ENCODE measurements at places on chromosomes 11 and 22.

DNA sequence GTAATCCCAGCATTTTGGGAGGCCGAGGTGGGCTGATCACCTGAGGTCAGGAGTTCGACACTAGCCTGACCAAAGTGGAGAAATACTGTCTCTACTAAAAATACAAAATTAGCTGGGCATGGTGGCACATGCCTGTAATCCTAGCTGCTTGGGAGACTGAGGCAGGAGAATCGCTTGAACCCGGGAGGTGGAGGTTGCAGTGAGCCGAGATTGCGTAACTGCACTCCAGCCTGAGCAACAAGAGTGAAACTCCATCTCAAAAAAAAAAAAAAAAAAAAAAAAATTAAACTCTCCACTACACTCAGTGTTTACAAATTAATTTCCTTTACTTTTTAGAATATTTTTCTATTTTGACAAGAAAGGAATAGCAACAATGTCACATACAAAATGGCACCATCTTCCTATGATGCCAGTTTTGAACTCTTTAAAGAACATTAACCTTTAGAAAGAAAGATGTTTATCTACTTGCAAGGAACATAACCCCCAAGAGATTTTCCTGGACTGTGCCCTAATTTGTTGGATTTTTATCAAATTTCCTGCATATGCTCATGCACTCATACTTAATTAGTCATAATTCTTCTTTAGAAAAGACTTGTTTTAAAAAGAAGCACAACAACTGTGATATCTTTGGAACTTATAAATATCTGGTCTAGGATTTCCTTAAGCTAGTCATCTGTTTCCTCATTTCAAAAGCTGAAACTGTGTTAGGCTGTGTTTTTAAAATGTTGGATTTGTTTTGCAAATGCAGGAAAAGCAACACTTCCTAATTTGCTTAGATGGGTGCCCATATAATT is 22.6 kb upstream of the HIPK3 start:
- no peak for DNase-seq

DNA sequence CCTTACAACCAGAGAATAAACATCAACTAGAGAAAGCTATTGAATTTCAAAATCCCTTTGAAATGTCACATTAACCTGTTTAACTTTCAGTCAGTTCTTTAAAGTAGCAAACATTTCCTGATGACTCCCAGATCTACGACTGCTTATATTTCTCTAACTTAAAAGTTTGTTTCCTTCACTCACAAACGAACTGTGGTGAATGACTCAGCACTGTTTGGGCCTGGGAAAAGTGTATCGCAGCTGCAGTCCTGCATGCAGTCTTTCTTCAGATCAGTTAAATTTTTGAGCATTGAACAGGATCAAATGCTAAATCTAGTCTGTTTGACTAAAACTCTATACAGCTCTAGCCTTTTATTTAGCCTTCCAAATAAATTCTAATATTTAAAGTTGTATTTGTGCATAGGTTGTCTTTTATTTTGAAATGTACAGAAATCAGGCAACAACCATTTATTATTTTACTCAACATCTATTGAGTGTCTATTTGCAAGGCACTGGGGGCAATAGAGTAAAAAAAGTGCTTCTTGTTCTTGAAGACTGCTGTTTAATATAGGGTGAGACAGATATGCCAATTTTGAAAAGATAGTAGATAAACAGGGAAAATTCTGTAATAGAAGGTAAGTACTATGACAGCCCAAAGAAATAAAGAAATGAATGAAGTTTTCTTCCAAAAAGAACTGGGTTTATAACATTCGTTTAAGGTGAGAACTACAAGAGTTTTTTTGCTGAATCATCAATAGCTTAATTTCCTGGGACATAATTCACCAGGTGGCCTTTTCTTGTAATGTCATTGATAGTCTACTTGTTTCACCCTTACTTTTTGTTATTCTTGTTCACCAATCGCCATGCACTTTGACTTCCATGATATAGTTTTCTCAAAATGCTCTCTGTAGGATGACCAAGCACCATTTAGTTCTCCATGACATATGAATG is 235.4 kb downstream of the METTL15 start:
- no peak for DNase-seq

DNA sequence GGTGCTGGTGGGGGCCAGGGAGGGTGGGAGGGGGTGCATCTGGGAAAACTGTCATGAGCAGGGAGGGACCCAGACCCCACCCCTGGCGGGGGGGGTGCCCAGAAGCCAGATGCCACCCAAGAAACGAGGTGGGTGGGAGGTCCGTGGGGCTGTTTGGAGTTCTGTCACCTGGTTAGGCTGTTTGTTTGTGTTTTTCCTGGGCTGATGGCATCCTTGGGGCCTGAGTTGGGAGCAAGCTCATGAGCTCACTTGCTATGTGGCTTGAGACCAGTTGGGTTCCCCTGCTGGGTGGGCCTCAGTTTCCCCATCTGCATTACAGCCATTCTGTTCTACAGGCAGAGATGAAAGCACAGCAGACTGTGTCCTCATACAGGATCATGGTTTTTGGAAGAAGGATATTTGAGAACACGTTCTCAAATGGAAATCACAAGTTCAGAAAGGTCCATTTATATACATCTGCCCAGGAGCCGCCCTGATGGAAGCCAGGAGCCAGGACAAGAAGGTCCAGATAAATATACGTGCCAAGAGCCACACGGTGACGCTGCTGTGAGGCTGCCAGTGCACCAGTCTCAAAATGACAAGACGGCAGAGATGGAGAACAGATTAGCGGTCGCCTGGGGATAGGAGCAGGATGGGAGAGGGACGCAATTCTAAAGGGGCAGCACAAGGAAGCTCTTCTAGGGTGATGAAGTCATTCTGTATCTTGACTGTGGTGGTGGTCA is 312.9 kb downstream of the MN1 start:
- no peak for DNase-seq

DNA sequence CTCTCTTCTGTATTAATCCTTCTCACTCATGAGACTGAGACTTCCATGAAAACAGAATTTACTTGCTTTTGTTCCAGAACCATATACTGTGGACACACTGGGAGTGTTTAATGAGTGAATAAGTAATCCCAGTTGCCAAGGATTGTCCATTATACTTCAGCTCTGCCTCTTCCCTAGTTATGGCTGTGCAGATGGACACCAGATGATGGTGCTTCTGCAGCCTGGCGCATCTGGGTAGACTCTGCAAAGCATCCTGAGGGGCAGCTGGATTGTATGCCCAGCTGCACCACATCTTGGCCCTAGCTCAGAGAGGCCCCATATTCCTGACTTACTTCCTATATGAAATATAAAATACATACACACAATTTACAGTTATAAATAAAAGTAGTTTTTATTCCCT is 43.5 kb downstream of the DBX1 start:
- no peak for DNase-seq

DNA sequence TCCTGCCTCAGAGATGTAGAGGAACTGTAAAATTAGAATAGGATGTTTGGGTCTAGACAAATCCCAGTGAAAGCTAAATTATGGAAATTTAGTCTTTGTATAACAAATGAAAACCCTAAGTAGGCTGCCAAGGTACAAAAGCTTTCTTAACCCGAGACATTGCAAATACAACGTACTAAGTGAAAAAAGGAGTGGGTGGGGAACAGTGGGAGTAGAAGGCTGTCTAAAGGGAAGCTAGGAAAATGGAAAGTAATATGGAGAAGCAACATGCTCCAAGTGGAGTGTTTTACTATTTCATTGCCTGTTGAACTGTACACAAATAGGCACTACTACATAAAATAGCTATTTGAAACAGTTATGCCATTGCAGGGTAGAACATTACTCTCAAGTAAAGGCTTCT is 6.8 kb upstream of the LIN7C start:
- no peak for DNase-seq

- no peak for DNase-seq
These were observed 8.4 kb downstream of the DEAF1 start for GRCh38 chr11:686451-687243.

- no peak for DNase-seq
These were observed 58.4 kb downstream of the PISD start for GRCh38 chr22:31603574-31603973.

Measured in SHP77 (cell line).